ENCODE measurements at places on chromosomes 3 and 15. TPM values are rescaled to one million over a fixed set of nuclear protein-coding genes. Genes with fewer than 3 reads are reported as not detected.

DNA sequence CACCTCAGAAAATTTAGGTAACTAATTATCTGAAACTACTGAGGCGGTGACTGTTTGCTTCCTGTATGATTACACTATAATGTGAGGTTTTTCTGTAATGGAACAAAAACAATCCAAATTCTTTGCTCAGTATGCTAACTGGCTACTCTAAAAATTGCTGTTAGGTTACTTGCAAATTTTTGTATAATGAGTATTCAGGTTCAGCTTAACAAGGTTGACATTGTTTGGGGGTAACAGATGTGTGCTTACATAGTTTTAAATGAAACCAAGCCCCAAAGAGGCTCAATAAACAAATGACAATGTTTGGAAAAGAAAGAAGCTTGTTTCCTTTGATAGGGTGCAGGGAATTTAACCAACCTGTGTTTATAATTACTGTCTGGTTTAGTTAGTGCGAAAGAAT is 414.5 kb upstream of the MDFIC2 start:
- no peak overlapping the region for H3K4me3 ChIP-seq
- H3K36me3 ChIP-seq, result no peaks in the 10 kb centered on the region
- H3K27me3 ChIP-seq, result no peaks in the 10 kb centered on the region
- H3K4me1 ChIP-seq, result no peaks in the 10 kb centered on the region
- no peak for DNase-seq

- H3K4me3 ChIP-seq, result no peak overlapping the region
- no peak for DNase-seq
- no peaks in the 10 kb centered on the region for H3K27me3 ChIP-seq
- no peak overlapping the region for H3K27ac ChIP-seq
- H3K4me1 ChIP-seq, result peaks cover 21% of the 10 kb centered on the region
- H3K36me3 ChIP-seq, result no peaks in the 10 kb centered on the region
These were observed 101.8 kb downstream of the BDH1 start for GRCh38 chr3:197454014-197454413.

GRCh38 chr15:60804986-60805949 is 326.3 kb upstream of the ICE2 start:
- no peaks in the 10 kb centered on the region for H3K27me3 ChIP-seq
- no peak for DNase-seq
- no peak overlapping the region for H3K4me3 ChIP-seq
- no peaks in the 10 kb centered on the region for H3K4me1 ChIP-seq
- H3K36me3 ChIP-seq, result no peaks in the 10 kb centered on the region

DNA sequence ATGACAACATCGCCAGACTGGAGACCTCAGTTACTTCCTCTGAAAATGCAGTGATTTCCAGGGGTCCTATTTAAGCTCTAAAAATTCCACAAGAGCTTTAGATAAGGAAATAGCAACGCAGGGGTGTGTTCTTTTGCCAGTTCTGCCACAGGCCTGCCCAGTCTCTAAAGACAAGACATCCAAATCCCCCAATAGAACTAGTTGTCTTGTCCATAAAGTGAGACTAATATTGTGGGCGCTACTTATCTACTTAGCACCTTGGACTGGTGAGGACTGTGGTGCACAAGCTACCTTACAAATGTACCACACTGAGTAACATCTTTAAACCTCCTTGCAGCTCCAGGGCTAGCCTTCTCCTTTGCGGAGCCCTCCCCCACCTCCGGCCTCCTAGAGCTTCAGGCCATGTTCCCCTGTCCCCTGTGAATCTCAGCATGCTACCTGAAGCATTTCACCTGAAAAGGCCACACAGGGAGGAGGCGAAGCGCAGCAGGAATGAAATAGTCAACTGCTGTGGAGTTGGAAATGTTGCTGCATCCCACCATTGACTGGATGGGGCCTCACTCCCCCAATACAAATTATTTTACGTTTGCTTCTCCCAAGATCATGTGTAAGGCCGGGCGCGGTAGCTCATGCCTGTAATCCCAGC is 9.6 kb upstream of the LRRC2 start:
- H3K4me1 ChIP-seq, result peaks cover 32% of the 10 kb centered on the region
- DNase-seq, result no peak
- peak overlapping the region; percentile 43 for H3K27ac ChIP-seq
- H3K27me3 ChIP-seq, result no peaks in the 10 kb centered on the region

DNA sequence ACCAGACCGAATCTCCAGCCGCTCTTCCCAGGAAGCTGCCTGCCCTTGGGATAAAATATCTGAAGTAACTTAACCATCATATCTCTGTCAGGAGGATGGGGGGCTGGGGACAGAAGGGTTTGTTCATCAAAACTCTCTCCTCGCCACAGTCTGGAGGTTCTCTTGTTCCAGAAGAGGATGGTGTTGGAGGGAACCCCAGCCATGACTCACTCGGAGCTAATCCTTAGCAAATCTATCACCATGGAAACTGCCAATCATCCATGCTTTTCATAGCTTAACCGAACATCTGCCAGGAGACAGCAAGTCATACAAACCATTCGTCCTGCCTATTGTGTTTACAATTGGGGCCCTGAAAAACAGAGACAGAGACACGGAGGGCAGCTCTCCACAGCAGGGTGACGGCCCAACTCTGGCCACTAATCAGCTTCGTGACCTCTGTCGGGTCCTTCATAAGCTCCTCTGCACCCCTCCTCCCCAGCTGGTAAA is 73.8 kb upstream of the HEG1 start:
- H3K4me3 ChIP-seq, result no peak overlapping the region
- DNase-seq, result peak; percentile 37
- H3K27ac ChIP-seq, result peak overlapping the region; percentile 81
- peaks cover 9% of the 10 kb centered on the region for H3K4me1 ChIP-seq
- H3K27me3 ChIP-seq, result no peaks in the 10 kb centered on the region
- no peaks in the 10 kb centered on the region for H3K36me3 ChIP-seq

DNA sequence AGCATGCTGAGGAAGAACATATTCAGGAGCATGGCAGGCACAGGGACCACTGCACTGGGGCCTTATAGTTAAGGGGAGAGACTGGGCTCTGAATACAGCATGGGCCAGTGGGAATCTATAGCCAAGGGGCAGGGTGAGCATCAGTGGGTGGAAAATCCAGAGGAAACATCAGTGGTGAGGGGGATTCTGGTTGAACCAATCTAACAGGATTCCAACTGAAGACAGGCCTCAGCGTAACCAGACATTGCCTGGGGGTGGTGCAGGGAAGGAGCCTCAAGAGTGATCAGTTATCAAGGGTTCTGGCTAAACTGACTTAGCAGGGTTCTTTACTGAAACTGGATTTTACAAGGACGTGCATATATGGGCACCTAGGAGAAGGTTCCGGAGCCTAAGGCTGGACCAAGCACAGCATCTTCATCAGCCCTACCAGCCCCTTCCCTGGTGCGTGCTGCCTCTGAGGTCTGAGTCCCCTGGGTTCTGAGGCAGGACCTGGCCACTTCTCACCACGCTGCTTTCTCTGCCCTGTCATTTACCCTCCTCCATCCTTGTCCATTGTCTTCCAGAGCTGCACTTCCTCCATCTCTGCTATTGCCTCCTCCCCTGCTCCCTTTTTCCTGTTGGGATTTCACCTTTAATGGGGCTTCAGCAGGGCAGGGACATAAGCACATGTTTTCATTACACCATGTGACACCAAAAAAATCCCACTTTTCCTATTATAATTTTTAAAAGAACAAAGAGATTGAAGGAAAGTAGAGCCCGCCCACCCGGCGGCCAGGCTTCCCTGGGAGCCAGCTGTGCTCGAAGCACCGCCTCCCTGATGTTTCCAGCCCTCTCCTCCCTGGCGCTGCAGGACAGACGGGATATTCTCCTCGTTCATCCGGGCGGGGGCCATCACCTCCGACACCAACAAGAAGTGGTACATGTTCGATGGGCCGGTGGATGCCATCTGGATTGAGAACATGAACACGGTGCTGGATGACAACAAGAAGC is 52.1 kb downstream of the DNAH1 start:
- peaks cover 66% of the 10 kb centered on the region for H3K36me3 ChIP-seq
- no peaks in the 10 kb centered on the region for H3K4me1 ChIP-seq
- no peak overlapping the region for H3K4me3 ChIP-seq
- no peak overlapping the region for H3K27ac ChIP-seq

The GPD1L gene
- total RNA-seq, result 35.6 TPM

- H3K4me3 ChIP-seq, result no peak overlapping the region
- H3K27ac ChIP-seq, result no peak overlapping the region
- peaks cover 3% of the 10 kb centered on the region for H3K36me3 ChIP-seq
- no peaks in the 10 kb centered on the region for H3K27me3 ChIP-seq
- DNase-seq, result no peak
- no peaks in the 10 kb centered on the region for H3K4me1 ChIP-seq
These were observed 6.9 kb downstream of the NEK11 start for GRCh38 chr3:131033480-131034080.

GRCh38 chr3:56899851-56900250 is 98.1 kb upstream of the ARHGEF3 start:
- DNase-seq, result no peak
- no peaks in the 10 kb centered on the region for H3K27me3 ChIP-seq
- no peaks in the 10 kb centered on the region for H3K36me3 ChIP-seq
- H3K4me3 ChIP-seq, result no peak overlapping the region
- H3K27ac ChIP-seq, result no peak overlapping the region
